ENCODE measurements at places on chromosomes 2 and 18. TPM values are rescaled to one million over a fixed set of nuclear protein-coding genes. Genes with fewer than 3 reads are reported as not detected.

- DNase-seq, result no peak
These were observed 122.0 kb upstream of the NDUFV2 start for GRCh38 chr18:8980496-8980895.

- DNase-seq, result no peak
These were observed 21.6 kb upstream of the B3GNT7 start for GRCh38 chr2:231373786-231374349.

- peak; percentile 11 for DNase-seq
These were observed 116.5 kb upstream of the MCFD2 start for GRCh38 chr2:47031909-47032668.

- no peak for DNase-seq
These were observed 458.8 kb downstream of the DSC3 start for GRCh38 chr18:30583768-30584167.

DNA sequence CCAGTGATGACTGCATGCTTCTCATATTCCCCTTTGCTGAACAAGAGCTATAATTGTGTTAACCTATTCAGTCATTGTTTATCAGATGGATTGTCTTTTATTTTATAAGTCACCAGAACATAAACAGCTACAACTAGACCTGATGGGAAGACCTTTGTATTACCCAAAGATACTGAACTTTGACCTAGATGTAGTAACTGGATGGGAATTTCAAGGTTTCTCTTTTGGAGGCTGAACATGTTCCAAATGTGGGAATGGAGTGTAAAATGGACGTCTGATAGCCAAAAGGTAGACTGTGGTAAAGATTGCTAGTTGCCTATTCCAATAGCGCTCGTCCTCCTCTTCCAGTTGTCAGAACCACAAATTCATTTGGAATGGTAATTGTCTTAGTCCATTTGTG is 56.4 kb upstream of the ST3GAL5 start:
- no peak for DNase-seq

DNA sequence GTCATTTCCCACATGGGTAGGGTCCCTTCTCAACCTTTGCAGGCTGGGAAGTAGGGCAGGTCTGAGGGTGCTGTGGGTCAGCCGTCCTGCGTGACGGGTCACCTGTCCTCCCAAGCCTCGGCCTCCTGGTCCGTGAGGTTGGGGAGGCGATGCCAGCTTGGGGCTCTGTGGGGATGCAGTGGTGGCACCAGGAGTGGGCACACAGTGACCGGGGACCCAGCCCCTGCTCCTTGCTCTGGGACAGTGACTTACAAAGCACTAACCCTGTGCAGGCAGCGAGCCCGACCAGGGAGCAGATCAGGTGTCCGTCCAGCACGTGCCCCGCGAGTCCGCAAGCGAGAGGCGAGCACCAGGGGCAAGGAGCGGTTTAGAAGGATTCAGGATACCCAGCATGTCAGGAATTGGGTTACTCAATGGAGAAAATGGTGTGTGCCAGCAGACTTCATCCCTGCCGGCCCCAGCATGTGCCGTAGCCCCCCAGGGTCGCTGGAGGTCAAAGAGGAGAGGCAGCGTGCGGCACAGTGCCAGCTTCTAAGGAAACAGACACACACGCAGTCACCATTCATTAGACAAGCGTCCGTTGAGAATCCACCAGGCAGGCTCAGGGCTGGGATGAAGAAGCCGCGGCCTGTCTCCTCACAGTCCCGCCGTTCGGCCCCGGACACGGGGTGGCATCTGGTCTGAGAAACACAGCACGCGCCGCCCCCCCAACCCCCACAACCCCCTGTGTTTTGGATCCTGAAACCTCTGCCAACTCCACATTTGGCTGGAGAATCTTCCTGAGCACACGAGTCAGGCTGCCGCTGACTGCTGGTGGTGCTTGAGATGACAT is 11.7 kb downstream of the COLEC11 start:
- DNase-seq, result peak; percentile 86

GRCh38 chr2:196101325-196101991 is 32.8 kb upstream of the DNAH7 start:
- DNase-seq, result no peak

GRCh38 chr2:170300993-170301392 is 123.0 kb downstream of the MYO3B start:
- DNase-seq, result no peak

GRCh38 chr2:24317491-24317920 is 42.8 kb downstream of the ITSN2 start:
- DNase-seq, result no peak

GRCh38 chr2:33321236-33321771 is 155.1 kb upstream of the RASGRP3 start:
- peak; percentile 42 for DNase-seq

DNA sequence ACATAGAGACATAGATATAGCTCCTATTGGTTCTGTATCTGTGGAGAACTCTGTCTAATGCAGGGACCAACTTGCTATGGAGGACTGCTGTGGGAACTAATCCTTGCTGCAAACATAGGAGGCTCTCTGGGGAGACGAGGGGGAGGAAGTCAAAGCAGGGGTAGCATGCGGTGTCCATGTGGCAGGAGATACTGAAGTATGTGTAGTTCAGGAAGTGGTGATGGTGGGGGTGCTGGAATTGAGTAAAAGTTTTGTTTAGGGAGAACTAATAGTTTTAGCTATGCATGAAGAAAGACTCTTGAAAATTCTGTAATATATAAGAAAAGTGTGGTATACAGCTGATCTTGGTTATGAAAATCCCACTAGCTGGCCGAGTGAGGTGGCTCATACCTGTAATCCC is 62.0 kb downstream of the ANKRD44 start:
- DNase-seq, result no peak

- DNase-seq, result no peak
These were observed 53.8 kb downstream of the SEMA4F start for GRCh38 chr2:74707837-74708236.

GRCh38 chr2:88831792-88832248 is 140.3 kb downstream of the RPIA start:
- DNase-seq, result no peak

GRCh38 chr2:231554327-231554726 is 24.1 kb upstream of the NMUR1 start:
- DNase-seq, result peak; percentile 6

DNA sequence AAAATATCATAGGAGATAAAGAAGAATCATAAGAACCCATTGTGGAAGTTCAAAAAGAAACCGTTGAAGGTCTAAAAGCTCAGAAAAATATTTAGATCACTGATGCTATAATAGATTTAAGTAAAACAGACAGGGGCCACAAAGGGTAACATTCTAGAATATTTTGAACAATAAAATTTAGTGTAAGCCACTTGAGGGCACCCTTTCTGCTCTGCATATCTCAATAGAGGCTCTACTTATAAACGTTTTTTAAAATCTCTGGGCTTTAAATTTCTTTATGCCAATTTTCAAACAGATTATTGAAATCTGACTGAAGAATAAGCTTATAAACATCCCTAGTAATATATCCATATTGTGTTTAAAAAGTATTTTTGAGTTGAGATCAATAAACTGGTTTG is 57.6 kb upstream of the IL1RL1 start:
- DNase-seq, result no peak

SOWAHC gene
- 17.7 TPM for total RNA-seq

CYP26B1 gene
- under 0.01 TPM for total RNA-seq

CPO gene
- total RNA-seq, result not detected

TRAF3IP1 gene
- 7.6 TPM for total RNA-seq

All from osteoblast (primary cell).